ENCODE measurements at places on chromosomes 11 and 22.

GRCh38 chr11:124329787-124330478 is 9.9 kb upstream of the OR8D2 start:
- DNase-seq = no peak

- DNase-seq = no peak
Observed at GRCh38 chr11:79668575-79668974, 227.7 kb upstream of the TENM4 start.

GRCh38 chr22:25551396-25551795 is 13.1 kb upstream of the GRK3 start:
- no peak for DNase-seq

GRCh38 chr11:69828276-69828970 is 9.2 kb upstream of the FGF3 start:
- peak; percentile 44 for DNase-seq

GRCh38 chr22:41833369-41834004 is 582 bp downstream of the SREBF2 start:
- no peak for DNase-seq

GRCh38 chr11:86703987-86704386 is 31.6 kb upstream of the ME3 start:
- DNase-seq = no peak

DNA sequence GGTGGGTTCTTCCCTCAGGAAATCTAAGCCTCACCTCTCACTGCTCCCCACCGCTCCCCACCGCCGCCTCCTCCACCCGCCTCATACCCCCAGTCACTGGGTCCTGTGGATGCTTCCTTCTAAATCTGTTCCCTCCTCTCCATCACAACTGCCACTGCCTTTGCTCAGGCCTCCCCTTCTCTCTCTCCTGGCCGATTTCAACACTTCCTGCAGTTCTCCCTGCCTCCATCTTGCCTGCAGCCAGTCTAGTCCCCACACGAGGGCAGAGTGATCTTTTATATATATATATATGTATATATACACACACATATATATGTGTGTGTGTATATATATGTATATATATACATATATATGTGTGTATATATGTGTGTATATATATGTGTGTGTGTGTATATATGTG is 27.8 kb downstream of the CREB3L1 start:
- DNase-seq = no peak

DNA sequence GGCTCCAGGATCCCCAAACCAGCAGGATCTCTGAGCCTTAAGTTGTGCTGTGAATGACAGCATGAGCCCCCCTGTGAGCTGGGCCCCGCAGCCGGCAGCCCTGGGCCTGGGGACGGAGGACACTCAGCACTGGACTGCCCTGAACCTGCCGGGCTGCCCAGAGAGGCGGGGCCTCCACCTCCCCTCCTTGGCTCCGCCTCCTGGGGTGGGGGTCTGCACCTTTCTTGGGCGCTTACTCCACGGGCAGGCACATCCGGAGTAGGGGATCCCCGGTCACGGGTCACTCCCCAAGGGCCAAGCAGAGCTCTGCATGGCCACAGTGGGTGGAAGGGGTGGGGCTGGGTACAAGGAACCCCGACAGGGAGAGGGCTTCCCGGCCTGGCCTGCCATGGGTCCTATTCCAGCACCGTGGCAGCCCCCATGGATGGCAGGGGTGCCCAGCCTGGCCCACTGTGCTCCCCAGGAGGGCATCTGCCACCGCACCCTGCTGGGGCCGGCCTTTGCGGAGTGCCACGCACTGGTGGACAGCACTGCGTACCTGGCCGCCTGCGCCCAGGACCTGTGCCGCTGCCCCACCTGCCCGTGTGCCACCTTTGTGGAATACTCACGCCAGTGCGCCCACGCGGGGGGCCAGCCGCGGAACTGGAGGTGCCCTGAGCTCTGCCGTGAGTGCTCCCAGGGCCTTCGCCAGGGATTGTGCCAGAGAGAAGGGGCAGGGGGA is 5.4 kb downstream of the MUC5B start:
- DNase-seq = peak; percentile 14

GRCh38 chr22:23385678-23386631 is 194.1 kb downstream of the IGLL1 start:
- DNase-seq = peak; percentile 98

DNA sequence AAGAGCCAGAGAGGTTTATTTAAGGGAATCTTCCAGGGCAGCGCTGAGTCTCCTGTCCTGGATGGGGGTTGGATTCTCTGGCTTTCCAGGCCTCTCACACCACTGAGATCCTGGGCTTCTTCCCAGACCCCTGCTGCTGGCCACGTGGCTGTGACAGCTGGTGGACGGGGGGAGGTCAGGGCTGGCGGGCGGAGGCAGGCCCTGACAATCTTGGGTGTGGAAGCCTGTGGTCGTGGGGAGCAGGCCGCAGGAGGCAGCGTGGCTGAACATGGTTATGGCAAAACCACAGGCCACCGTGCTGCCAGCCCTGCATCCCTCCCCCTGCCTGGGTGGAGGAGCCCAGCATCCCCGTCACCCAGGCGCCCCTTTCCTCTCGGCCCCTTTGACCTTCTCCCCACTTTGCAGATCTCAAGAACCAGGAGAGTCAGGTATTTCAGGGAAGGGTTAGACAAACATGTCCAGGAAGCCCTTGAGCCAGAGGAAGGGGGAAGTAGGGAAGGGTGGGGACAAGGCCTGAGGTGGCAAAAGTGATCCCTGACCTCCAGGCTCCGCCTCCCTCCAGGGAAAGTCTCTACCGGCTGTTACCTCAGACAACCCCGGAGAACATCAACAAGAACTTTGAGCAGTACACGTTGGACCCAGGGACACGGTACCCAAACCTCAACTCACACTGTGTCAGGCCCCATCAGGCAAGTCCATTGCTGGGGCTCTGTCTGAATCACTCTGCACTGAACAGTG is 111.8 kb downstream of the MICAL2 start:
- no peak for DNase-seq

Data from HuH-7.5 (cell line).